ENCODE measurements at places on chromosomes 12 and 14.

DNA sequence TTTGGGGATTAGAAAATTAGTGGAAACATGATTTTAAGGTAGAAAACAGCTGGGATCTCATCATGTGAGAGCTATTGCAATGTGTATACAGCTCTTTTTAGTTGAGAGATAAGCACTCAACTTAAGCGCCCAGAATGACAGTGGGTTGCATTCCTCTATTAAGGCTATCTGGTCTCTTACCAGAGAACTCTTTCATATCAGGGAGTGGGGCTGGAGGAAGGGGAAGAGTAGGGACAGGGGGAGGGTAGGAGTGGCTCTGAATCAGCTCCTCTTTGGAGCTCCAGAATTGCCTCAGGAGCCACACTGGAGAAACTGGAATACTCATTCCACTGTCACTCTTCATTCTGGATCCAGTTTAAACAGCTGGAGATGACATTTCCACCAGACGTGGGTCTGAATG, 9.2 kb upstream of the PLEKHG3 start:
- DNase-seq = no peak

DNA sequence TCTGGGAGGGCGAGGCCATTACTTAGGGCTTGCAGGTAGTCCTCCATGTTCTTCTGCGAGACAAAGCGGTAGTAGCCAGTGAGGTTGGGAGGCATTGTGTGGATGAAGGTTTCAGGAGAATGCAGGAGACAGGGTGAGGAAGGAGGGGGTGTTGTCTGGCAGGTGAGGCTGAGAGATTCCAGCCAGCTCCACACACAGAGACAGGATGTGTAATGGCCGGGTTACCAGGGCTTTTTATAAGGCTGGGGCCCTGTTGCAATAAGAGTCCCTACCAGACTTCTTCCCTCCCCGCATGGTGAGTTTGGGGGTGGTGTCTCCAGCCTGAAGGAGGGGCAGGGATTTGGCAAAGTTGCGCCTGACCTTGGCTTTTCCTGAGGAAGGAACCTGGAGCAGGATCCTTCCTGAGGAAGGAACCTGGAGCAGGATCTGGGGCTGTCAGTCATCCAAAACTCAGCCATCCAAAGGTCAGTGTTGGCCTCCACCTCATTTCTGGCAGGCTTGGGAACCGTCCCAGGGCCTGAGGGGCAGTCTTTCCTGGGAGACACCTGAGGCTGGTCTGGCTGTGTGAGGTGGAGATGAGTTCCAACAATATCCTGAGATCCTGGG, at the start of gene RBP5:
Gene RBP5 (minus strand): TSS at position 209 of the 606 bp plus-strand sequence. CDS start 114 bp downstream, at position 95.
- no peak for DNase-seq

GRCh38 chr12:24960222-24960855, 11.4 kb upstream of the BCAT1 start:
- DNase-seq = peak; percentile 55

GRCh38 chr12:51819736-51820525, 28.6 kb downstream of the FIGNL2 start:
- DNase-seq = no peak

DNA sequence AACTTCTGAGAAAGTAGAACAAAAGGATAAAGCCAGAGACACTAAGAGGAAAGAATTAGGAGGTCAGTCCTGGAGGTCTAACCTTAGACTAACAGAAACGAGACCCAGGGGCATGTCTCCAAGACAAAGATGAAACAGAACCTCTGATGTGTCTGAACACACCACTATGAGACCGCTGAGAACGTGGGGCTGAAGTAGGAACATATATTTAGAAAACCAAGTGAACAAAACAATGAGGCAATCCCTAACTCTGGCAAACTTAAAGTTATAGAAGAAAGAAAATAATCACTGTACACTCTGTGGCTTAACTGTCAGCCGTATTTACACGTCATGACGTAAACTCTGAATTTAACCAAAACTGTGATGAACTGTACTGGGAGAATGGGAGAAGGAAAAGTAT, 17.9 kb downstream of the KCTD10 start:
- no peak for DNase-seq

DNA sequence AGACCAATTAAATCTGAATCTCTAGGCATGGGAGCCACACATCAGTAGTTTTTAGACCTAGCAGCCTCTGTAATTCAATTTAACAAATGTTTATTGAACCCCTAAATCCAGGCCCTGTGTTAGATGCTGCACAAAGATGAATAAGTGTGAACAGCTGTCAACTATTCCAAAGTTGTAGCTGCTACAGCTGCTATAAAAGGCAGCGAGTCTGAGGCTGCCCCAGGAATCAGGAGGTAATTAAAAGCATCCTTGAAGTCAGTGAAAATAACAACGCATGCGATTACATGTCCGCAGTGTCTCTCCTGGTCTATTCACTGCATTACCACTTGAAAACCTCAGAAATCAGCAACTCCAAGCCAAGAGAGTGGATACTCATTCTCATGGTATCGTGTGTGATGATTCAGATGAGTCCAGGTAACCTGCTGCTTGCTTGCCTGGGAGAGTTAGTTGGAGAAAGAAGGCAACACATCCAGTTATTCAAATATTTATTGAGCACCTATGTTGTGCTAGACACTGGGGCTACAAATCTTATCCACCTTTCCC, 34.9 kb upstream of the DDHD1 start:
- no peak for DNase-seq

DNA sequence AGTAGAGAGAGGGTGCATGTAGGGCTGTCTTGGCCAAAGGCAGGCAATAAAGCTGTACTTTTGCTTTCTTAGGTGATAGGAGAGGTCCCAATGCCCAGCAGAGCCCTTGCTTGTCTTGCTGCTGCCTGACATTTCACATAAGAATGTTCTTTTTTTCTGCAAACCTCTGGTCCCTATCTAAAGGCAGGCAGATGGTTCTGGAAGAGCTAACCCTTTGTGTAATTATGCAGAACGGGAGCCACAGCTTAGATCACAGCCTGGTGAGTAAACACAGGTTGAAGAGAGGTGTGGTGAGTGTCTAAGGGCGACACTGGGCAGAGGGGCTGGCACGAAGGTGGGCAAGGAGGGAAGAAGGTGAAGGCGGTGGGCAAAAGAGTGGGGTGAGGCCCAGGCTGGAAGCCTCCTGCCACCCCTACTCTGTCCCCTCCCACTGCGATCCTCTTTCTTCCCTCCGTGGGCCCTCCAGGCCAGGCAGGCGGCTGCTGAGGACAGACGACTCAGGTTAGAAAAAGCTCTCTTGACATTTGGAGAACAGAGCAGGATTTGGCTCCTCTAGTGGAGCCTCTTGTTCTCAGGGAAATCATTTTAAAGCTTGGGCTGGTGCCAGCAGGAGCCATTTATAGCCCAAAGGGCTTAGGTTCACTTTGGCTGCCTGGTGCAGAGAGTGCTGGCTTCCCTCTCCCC, 42.8 kb downstream of the PRMT8 start:
- DNase-seq = no peak

DNA sequence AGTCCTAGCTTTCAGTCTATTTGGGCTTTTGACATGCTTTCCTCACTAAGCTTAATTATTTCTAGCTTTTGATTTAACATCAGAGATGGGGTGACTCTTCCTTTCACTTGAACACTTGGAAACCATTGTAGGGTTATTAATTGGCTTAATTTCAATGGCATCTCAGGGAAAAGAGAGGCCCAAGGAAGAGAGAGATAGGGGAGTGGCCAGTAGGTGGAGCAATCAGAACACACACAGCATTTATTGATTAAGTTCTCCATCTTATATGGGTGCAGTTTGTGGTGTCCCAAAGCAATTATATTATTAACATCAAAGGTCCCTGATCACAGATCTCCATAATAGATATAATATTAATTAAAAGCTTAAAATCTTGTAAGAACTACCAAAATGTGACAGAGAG, 1466.1 kb upstream of the SEL1L start:
- no peak for DNase-seq

DNA sequence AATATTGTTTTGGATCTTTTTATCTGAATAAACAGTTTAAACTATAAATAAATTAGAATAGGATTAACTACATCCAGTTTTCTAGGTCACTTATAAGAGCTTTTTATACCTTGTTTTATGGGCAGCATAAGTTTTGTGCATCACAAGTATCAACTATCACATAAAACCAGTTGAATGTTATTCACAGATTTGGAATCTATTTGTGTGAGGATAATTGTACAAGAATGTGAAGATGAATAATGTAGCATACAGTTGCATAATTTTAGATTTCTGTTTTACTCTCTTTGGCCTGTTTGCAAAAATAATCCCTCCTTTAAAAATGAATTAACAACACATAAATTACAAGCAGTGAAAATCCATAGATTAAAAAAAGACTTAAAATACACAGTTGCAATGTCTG, 88.8 kb downstream of the SCFD1 start:
- DNase-seq = no peak

GRCh38 chr12:47985596-47986290, 18.5 kb downstream of the COL2A1 start:
- no peak for DNase-seq

- no peak for DNase-seq
These were observed 3.4 kb upstream of the GCH1 start for GRCh38 chr14:54906075-54906474.

- DNase-seq = no peak
These were observed 422.4 kb upstream of the OR4E1 start for GRCh38 chr14:22095860-22096513.

- DNase-seq = no peak
These were observed 148.9 kb downstream of the PLEKHA5 start for GRCh38 chr12:19278407-19278806.

DNA sequence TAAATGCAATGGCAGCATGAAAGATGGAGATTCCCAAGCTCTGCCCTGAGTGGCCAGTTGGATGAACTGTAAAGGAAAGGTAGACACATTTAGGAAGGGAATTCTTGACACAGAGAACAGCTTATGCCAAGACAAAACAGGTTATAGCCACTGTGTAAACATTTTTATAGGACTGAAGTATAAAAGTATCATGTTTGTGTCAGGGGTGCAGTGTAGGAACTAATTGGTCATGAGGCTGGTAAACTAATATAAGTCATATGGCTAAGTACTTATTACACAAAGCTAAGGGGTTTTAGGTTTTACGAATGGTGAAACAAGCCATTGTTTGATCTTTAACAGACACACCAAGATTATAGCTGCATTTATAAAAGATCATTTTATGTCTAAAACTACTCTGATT, 207.7 kb upstream of the SLC16A7 start:
- no peak for DNase-seq

GRCh38 chr14:76640923-76641395, 120.3 kb upstream of the VASH1 start:
- no peak for DNase-seq

DNA sequence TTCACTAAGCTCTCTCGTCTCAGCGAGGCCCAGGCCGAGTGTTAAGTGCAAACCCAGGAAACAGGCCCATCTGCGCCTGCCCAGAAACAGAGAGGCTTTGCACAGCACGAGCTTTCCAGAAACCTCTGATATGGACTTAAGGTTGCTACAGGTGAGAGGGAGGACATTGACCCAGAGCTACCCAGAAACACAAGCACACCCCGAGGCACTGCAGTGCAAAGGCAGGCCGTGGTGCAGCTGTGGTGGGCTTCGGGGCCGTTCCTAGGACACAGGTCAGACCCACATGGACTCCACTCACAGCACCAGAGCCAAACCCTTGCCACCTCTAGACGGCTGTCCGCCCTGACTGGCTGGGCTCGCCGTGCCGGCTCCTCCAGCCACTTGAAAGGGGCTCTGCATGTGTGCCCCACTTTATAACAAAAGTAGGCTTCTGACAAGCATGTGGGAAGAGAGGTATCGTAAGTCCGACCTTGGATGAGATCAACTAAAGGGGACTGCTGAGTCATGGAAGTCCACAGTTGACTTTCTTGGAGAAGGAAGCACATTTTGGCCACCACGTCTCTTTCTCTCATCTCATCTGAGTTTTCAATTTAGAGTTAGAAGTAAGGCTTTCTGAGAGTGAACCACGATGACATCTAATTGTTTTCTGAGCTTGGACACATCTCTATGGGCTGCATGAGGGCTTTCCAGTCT, 38.2 kb downstream of the CACNA2D4 start:
- no peak for DNase-seq

DNA sequence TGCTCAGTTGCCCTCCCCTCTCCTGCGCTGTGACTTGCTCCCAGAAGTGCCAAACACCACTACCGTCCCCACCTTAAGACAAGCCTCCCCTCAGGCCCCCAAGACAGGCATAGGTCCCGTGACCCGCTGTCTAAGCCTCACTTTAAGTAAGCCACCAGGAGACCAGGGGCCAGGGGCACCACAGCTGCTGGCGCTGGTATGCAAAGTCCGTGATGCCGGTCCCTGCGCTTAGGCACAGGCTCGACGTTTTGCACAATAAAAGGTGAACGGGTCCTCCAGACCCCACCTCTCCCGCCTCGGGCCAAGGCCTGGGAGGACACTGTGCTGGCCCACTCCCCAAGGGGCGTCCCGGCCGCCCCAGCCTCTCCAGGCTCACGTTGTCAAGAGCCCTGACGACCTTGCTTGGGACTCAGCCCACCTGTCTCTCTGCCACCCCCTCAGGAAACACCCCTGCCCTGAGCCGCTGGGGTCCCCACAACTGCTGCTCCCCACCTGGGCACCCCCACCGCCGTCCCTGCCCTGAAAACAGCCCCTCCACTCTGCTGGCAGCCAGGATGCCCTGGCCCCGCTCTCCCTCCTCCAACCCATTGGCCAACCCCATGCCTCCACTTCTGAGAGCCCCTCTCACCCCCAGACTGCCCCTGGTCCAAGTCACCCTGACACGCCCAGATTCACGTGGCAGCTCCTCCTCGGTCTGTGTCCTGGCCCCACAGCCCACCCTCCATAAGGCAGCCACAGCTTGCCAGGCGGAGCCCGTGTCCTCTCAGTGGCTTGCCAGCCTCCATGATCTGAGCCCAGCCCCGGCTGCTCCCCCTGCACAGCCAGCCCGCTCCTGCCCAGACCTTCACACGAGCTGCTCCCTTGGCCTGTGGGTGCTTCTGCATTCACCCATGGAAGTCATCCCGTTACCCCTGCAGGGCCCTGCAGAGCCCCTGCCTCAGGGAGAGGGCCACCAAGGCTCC, 11.9 kb downstream of the JAG2 start:
- DNase-seq = no peak

DNA sequence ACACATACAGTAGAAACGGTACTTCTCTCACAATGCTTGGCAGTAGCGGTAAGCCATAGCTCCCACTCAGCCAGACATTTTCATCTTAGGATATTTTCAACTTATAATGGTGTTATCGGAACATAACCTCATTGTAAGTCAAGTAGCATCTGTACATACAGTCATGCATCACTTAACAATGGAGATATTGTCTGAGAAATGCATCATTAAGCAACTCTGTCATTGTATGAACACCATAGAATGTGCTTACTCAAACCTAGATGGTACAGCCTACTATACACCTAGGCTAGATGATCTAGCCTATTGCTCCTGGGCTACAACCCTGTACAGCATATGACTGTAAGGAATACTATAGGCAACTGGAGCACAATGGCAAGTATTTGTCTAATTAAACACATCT, 40.8 kb downstream of the RPS6KA5 start:
- no peak for DNase-seq

DNA sequence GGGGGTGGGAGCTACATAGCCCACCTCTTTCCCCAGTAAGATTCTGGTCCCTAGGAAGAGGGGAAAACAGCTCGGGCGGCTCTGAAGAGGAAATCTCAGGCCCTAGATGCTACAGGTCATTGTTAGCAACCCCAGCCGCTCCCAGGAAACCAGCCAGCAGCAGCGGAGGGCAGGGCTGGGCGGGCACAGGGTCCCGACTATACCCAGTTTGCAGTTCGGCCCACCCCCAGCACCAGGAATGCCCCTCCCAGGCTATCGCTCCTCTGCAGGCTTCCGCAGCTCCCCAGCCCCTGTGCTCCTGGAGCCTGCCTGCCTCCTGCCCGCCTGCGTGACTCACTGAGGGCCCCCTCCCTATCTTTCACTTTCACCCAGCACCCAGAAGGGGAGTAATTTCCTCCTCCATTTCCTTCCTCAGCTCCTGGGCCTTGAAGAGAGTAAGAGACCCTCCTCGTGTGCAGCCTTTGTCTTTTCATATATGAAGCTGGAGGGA, 27.2 kb upstream of the PNMA1 start:
- peak; percentile 73 for DNase-seq

Data from activated CD4-positive, alpha-beta T cell treated with anti-CD3 and anti-CD28 coated beads, Interleukin-2, amount 50 U/mL, for 48 hours (primary cell).